ENCODE measurements at places on chromosomes 6 and 20.

DNA sequence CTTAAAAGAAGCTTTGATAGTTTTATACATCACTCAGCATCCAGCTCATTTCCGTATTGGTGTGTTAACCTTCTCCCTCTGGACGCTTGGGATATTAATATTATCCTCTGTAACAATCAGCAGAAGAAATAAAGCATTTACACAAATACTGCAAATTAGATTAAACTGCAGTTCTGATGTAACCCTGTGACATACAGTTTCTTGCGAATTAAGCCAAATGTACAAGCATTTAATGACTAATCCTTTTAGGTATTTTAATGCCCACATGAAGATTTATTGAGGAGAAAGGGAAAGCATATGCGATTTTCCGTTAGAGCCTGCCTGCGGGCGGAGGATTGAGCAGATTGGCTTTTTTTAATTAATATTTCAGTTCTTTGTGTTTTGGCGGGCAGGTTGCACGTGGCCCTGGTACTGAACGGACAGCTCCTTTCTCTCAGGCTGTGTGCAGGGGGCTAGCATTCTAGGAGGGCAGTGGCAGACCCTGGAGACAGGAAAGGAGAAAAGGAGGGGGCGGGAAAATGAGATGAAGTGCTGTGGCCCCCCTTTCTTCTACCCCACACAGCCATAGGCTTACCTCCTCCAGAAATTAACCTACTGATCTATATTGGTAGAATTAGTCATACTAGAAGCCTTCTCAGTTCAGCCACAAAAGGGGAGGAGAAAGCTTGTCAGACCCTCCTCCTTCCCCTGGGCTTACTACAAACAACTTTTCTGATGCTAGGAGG, 14.1 kb upstream of the TFAP2D start:
- no peak for DNase-seq

GRCh38 chr6:41353333-41353732, 17.9 kb downstream of the NCR2 start:
- peak; percentile 2 for DNase-seq

DNA sequence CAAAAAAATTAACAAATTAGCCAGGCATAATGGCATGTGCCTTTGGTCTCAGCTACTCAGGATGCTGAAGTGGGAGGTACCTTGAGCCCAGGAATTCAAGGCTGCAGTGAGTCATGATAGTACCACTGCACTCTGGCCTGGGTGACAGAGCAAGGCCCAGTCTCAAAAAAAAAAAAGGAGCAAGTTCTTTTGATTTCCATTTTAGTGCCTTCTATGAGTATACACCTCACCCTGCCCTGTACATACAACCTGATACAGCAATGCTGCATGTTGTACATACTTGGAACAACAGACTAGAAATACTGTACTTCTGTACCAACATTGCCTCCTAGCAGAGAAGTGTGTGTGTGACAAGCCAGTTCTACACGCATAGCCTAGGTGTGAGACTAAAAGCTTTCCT, 97.3 kb upstream of the CARMIL1 start:
- DNase-seq: no peak

DNA sequence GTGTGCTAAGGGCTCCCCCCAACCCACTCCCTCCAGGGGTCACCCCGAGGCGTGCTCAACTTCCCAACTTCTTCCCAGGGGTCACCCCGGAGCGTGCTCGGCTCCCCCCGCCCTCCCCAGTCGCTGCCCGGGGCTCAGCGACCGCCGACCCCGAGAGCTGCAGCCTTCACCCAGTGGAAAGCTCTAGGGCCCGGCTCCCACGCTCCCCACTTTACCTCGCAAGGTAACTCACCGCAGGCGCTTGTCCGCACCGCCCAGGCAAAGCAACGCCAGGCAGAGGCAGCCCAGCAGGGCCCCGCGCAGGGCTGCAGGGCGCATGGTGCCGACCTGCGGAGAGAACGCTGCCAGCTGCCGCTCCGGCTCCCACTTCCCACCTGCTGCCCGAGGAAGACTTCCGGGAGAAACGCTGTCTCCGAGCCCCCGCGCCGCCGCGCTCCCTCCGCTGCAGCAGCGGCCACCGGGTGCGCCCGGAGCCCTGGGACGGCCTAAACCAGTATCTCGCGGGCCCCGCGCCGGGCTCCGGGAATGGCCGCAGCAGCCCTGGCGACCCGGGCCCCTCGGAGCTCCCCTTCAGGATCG, 396 bp downstream of the RNASET2 start:
- no peak for DNase-seq

GRCh38 chr20:48875914-48876240, 45.6 kb upstream of the ARFGEF2 start:
- DNase-seq: peak; percentile 76

- no peak for DNase-seq
Measured at GRCh38 chr20:38197619-38198018, 32.5 kb upstream of the TGM2 start.

DNA sequence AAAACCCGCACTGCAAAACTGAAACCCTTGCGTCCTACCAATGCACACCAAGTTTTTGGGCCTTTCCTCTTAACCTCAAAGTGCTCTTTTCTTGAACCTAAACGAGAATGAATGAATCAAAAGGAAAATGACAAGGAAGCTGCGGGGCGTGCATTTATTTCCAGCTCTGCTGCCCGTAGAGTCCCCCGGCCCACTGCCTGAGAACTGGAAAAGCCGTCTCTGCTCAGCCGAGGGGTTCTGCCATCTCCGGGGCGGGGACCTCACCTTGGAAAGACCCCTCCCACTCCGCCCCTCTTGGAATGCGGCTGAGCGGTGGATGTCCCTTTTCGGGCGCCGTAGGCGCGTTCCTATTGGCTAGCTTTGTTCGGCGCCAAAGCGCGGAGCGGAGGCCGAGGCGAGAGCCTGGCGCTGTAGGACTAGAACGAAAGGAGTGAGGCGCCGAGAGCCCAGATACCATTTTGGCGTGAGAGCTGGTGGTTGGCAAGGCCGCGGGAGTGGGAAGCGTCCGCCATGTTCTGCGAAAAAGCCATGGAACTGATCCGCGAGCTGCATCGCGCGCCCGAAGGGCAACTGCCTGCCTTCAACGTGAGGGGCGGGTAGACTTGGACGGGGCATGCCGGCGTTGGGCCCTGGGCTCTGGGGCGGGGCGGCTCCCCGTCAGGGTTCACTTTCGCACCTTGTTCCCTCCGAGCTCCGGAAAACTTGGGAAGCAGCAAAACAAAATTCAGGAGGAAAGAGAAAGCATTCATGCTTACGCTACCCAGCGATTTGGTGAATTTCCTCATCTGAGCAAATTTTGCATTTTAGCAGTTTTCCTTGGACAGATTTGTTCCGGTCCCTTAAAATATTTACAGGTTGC, at the start of gene GINS1:
TSS of gene GINS1 (plus strand) at position 363 of the 859 bp plus-strand sequence. CDS start at position 511, 148 bp downstream.
- DNase-seq: peak; percentile 75

DNA sequence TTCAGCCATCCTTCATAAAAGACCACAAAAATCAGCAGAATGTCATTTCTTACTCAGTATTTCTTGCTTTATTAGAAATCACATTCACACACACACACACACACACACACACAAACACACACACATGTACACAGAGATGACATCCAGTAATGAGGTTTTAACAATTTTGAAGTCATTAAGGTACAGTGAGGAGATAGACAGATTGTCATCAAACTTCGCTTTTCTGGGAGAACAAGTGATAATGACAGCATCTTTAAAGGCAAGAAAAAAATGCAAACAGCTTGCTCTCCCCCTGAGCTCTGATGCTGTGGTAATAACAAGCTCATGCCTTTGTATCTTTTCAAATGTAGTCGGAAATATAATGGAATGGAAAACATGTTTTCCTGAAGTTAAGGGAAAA, 184.4 kb upstream of the RNF217 start:
- DNase-seq: no peak

GRCh38 chr6:143068001-143068400, 7.3 kb downstream of the AIG1 start:
- DNase-seq: no peak

DNA sequence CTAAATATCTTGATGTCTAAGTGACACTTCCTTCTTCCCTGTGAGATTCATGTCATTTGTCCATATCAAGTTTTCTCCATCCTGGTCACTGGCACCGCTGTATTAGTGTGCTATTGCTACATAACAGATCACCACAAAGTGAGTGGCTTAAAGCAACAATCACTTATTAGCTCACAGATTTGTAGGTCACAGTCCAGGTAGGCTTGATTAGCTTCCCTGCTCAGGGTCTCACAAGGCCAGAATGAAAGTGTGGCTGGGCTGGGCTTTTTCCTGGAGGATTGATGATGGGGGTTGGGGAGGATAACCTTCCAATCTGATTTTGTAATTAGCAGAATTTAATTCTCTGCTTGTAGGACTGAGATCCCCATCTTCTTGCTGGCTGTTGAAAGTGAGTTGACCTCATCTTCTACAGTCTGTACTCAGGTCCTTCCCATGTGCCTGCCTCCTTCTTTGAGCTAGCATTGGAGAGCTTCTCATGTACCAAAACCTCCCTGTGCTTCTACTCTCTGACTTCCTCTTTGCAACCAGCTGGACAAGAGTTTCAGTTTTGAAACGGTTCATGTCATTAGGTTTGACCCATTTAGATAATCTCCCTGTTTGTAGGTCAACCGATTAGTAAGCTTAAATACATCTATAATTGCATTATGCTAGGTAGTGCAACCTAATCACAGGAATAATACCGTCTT, 152.4 kb upstream of the MAN1A1 start:
- no peak for DNase-seq

GRCh38 chr6:114690625-114691024, 347.8 kb upstream of the HS3ST5 start:
- no peak for DNase-seq

DNA sequence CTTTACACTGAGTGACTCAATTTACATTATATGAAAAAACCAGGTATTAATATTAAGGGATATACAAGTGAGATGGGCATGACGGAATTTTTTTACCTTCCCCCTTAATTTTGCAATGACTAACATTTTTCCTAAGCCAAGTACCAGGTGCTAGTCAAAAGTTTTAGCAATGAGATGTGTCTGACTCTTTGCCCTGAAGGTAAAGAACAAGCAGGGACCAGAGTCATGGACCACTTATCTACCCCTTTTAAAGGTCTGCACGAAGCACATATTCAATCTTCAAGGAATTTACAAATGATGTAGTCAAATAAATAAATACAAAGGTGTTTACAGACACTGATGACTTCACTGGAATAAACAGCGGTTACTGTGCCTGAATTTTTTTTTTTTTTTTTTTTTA, 1.4 kb downstream of the GLO1 start:
- DNase-seq: no peak

DNA sequence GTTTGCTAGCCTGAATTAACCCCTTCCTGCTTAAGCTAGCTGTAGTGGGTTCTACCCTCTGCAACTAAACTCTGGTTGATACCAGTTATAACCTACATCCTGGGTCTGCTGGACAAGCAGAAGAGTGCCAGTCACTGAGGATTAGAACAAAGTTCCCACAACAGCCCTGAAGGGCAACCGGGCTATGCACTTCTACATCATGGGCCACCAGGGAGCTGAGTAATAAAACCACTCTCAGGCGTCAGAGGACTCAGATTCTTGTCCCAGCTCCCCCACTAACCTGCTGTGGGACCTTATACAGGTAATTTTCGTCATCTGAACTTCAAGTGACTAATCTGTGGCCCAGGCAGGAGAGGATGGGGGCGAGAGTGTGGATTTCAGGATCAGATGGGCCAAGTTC, 56.8 kb downstream of the EYA2 start:
- no peak for DNase-seq

DNA sequence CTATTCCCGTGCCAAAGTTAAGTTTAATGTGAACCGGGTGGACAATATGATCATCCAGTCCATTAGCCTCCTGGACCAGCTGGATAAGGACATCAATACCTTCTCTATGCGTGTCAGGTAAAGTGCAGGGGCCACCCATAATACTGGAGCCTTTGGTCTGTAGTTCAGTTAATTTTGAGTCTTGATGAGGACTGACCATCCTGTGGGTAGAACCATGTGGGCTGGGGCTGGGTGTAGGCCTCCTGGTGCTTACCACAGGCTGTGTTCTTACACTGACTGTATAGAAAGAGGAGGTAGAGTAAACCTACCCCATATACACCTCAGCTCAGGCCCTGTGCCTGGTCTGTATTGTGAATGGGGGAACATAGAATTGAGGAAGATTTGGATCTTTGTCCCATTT, 2.4 kb downstream of the NOP56 start:
- no peak for DNase-seq

- DNase-seq: no peak
Measured at GRCh38 chr6:170035901-170036304, 255.0 kb downstream of the DLL1 start.

GRCh38 chr6:44527181-44527580, 139.7 kb downstream of the CDC5L start:
- no peak for DNase-seq

GRCh38 chr20:19785173-19785982, 27.3 kb downstream of the RIN2 start:
- no peak for DNase-seq

GRCh38 chr6:135866445-135867123, 15.1 kb downstream of the PDE7B start:
- DNase-seq: no peak

- no peak for DNase-seq
Measured at GRCh38 chr6:121934451-121934850, 465.0 kb upstream of the HSF2 start.

DNA sequence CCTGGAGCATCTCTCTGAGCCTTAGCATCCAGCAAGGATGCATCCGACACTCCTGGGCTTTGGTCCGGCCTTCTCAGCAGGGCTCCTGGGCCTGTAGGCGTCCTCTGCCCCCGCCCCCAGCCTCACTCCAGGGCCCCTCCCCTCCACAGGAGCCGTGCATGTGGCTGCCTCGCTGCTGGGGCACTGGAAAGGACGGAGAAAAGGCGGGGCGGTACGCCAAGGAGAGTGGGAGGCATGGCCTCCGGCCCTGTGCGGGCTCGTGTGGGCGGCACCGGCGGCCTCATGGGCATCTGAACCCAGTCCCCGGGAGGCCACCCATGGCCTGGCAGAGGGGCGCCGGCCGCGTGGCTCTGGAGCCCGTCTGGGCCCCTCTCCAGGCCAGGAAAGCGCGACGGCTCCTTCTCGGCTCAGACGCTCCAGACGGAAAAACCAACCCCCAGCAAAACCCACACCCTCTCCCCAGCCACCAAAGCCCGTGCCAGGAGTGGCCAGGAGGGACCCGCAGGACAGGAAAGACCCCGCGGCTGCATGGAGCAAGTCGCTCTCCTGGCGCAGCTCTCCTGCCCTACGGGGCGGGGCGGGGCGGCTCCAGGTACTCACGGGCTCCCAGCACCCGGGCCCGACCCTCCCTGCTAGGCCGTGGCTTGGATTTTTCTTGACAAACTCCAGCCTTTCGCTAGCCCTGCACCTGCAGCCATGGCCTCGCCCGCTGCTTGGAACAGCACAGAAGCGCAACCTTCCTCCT, 419.9 kb downstream of the QKI start:
- no peak for DNase-seq

DNA sequence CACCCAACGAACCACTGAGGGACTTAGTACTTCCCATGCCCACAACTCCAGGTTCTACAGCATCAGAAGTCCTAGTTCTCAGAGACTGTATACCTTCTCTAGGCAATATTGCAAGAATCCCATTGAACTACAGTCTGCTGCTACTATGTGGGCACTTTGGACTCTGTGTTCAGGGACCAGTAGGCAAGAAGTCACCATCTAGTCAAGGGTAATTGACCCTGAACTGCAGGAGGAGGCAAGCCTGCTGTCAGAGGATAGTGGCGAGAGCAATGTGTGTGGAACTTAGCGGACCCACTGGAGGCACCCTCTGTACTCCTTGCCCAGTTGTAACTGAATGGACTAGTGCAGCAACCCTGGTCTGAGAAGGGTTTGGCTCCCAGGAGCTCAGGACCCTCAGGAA, 15.7 kb downstream of the HEBP2 start:
- no peak for DNase-seq

Data from breast epithelium (tissue), 4 donors.